Stimulated activated CD8-positive, alpha-beta memory T cell treated with anti-CD3 and anti-CD28 coated beads, Interleukin-7, amount 100 ng/mL, for 1 hour (primary cell): ENCODE measurements at places on chromosomes 11 and 22.

DNA sequence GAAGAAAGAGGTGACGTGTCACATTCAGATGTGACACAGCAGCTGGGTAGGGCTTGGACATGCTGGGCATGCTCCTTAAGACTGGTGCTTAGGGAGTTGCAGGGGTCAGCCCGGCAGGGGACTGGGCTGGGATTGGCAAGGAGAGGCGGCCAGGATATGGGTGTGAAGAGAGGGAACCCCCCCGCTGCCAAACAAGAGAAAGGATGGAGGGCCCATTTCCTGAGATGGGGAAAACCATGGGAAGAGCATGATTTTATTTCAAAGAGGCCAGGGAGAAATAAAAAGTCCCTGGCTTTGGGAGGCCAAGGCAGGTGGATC, 5.3 kb downstream of the ATF4 start:
- DNase-seq, result no peak

DNA sequence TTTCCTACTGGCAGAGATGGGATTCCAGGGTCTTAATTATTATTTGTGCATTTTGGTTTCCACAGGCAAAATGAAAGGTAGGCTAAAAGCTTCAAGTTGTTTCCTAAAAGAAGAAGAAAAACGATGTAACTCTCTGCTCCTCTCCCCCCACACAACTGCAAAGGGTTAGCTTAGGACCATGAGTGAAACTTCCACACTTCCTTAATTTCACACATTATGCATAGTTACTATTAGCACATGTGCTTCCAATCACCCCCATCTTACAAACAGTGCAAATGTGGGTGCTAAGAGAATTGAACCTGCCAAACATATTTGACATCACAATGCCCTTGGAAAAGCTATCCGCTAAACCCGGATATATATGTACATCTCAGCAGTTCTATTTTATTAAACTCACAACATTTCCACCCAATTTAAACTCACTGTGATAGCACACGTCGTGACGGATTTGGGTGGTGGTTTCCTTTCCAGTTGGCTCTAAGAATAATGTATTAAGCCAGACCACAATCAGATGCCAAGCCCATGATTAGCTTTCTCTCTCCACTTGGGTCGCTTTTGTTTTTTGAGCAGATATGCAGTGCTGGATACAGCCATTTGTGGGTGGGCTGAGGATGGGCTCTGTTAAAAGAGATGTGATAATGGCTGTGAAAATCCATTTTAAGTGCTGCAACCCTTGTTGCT, 245.0 kb upstream of the POU2AF2 start:
- DNase-seq, result no peak

DNA sequence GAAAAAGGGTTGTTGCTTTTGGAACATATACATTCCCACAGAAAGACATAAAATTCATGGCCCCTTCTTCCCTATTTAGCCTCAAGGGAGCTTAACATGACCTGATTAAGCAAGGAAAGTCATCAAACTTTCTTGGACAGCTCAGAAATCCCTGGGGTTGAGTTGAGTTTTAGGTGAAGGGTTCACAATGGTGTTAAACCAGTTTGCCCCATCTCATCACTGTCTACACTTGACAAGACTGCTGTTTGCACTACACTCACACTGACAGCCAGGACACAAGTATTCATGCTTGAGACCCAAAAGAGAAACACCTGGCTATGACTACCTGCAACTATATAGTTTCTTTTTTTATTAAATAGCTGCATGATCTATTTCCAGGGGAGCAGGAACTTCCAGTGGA, 209.8 kb upstream of the TMEM45B start:
- no peak for DNase-seq

DNA sequence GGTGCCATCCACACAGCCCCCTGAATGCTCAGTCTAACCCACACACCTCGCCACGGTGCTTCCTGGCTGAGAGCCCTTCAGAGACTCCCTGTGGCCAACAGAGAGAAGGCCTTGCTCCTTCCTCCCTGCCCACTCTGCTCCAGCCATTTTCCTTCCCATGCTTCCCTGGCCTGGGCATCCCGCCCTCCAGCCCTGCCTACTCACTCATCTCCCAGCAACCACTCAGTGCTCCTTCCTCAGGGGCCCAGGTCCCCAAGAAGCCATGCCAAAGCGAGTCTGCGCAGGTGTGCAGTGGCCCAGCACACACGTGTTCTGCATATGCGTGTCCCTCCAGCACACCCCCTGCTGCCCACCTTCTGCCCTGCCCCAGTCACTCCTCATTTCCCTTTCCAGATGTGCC, 56.4 kb downstream of the NECTIN1 start:
- DNase-seq, result no peak

DNA sequence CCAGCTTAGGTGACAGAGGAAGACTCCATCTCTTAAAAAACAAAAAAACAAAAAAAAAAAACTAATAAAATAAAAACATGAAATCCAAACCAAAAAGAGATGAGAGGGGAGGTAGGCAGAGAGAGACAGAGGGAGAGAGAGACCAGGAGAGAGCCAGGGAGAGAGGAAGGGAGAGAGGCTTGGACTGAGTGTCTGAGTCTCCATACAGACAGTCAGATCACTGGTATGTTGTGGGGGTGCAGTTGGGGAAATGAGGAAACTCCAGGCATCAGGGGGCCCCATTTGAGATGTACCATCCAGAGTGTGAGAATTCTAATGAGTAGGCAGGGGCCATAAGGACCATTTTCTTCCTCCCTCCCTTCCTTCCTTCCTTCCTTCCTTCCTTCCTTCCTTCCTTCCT, 53.1 kb upstream of the SEPTIN5 start:
- DNase-seq, result no peak

- no peak for DNase-seq
These were observed 17.8 kb downstream of the FRMD8 start for GRCh38 chr11:65404210-65404609.

DNA sequence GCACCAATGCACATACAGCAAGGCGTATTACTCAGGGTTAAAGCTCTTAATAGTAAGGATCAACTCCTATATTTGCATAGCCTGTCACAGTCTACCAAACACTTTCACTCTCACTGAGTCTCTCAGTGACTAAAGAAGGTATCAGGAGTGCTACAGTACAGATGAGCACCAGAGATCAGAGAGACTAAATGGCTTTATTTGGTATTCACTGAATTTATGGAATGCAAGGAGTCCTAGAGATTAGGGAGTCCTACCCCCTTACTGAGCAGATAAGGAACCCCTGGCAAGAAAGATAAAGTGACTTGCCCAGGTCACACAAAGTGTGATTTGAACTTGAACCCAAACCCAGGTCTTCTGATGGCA, 396.4 kb upstream of the CCDC90B start:
- no peak for DNase-seq

- no peak for DNase-seq
These were observed 17.1 kb upstream of the MED17 start for GRCh38 chr11:93767018-93767417.

- DNase-seq, result no peak
These were observed 18.5 kb downstream of the ENDOD1 start for GRCh38 chr11:95108159-95108611.

- DNase-seq, result no peak
These were observed 47.5 kb upstream of the TTLL12 start for GRCh38 chr22:43234264-43234988.

GRCh38 chr11:76318744-76319384, 62.1 kb downstream of the THAP12 start:
- peak; percentile 80 for DNase-seq

- no peak for DNase-seq
These were observed 3.9 kb downstream of the GATD1 start for GRCh38 chr11:773425-773824.

DNA sequence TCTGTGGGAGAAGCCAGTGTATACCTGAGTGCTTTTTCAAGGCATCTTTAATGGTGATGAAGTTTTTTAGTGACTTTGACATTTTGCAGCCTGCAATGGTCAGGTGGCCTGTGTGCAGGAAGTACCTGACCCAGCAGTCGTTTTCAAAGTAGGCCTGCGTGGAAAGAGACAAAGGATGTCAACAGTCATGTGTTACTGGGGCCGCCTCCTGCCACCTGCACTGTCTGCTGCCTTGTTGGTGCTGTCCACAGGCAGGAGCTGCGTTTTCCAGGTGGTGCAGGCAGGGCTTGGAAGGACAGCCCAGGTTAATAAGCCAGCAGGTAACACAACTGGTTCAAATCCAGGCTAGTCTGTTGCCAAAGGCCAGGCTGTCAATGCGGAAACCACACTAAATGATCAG, 26.5 kb upstream of the NAP1L4 start:
- DNase-seq, result no peak

GRCh38 chr11:105389952-105390351, 219.9 kb upstream of the GRIA4 start:
- DNase-seq, result no peak

- DNase-seq, result no peak
These were observed 18.9 kb upstream of the C11orf96 start for GRCh38 chr11:43923406-43924111.

- DNase-seq, result no peak
These were observed 27.5 kb downstream of the TPCN2 start for GRCh38 chr11:69076129-69076791.

DNA sequence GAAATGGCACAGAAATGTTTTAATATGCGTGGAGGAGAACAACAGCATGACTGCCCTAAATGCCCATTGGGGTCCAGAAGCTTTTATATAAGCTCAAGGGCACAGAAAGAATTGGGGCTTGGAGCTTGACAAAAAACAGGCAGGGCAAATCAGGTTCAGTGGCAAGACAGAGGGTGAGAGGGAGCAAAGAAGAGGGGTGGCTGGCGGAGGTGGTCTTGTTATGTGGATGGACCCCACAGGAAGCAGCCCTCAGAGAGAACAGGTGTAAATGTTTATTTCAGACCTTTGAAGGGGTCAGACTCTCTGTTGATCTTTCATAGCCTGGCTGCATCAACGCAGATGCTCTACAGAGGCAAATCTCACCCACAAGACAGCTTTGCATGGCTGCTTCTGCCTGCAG, 213.1 kb upstream of the B3GAT1 start:
- no peak for DNase-seq

DNA sequence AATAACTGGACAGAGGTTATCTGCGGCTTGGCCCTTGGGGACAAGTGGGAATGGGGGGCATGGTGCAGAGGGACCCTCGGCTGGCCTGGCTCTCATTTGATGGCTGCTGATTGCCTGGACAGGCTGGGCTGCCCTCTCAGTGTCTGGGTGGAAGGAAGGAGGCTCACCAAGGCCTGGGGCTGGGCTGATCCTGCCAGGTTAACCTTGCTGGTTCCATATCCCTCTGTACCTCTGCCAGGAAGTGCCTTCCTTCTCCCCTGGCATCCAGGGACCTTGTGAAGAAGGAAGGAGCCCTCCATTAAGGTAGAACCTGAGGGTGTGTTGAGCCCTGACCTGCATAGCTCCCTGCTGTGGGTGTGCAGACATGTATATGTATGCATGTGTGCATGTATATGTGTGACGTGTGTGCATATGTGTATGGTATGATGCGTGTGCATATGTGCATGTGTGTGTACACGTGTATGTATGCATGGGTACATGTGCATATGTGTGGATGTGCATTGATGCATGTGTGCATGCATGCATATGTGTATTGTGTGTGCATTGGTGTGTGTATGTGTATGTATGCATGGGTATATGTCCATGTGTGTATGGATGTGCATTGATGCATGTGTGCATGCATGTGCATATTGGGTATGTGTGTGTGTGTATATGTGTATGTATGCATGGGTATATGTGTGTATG, 433.9 kb downstream of the TBC1D22A start:
- DNase-seq, result no peak

- no peak for DNase-seq
These were observed 95.8 kb downstream of the NCAM1 start for GRCh38 chr11:113057038-113057437.

DNA sequence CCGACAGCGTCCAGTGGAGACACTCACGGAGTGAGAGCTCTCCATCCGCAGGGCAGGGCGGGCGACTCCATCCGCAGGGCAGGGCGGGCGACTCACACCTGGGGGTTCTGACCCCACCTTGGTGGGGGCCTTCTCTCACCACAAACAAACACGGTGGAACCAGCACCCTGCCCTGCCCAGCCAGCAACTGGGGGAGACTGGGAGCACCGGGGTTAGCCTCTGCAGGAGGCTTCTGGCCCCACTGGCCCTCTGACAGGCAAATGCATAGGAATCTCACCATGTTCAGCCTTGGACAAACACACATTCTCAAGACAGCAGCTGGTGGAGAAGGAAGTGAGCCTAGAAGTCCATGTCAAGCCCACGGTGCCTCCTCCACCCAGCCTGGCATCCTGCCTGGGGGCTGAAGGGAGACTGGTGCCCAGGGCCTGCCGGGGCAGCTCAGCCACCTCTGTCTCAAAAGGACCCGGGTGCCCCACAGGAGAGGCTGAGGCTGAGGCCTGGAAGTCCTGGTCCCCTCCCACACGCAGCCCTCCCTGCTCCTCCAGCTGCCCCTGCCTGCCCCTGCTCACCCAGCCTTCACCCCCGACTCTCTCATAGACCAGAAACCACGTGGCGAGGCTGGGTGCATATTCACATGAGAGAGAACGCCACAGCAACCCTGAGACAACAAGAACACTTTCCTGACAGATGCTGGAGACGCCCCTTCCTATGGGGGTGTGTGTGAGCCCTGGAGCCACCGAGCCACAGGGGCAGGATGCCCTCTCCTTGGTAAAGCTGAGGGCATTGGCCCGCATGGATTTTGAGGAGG, 98.4 kb upstream of the B3GAT1 start:
- no peak for DNase-seq

- no peak for DNase-seq
These were observed 19.6 kb downstream of the PPFIBP2 start for GRCh38 chr11:7533199-7534041.

- DNase-seq, result no peak
These were observed 82.1 kb downstream of the PPP6R3 start for GRCh38 chr11:68542617-68543016.

DNA sequence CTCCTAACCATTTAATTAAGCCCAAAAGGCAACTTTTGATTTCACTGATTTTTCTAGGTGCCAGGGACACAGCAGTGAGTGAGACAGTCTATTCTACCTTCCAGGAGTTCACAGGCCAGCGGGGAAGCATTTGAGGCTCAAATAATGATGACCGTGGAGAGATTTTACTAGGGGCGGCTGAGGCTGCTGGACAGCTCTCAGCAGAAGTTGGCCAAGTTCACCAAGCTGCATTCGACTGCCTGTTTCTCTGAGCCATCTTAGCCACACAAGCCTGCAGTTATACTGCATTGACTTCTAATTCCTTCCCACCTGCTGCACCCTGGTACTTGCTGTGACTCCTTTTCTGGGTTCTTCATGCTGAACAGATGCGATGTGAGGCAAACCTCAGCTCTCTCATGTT, 168.9 kb upstream of the TBCEL start:
- no peak for DNase-seq

DNA sequence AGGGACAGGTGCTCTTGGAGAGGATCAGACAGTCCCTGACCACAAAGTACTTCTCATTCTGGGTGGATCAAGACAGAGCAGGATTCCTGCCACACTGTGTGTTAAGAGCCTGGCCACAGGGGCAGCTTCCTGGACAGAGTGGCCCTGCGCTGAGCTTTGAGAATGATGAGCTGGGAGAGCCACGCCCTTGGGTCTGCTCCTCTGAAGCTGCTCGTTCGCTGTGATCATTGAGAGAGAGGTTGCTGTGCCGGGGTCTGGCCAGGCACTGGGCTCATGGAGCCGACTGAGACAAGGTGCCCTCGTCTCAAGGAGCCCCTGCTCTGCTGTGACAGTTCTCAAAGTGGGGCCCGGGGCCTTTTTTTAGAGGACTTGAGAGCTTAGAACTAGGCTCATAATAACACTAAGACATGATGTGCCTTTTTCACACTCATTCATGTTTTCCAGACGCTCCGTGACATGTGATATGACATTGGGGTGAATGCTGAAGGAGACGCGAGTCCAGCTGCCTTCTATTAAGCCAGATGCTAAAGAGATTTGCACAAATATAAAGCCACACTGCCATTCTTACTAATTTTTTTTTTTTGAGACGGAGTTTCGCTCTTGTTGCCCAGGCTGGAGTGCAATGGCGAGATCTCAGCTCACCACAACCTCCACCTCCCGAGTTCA, 1.6 kb upstream of the MFRP start:
- no peak for DNase-seq
